Suprapubic skin (tissue), 4 donors: ENCODE measurements at places on chromosomes 6 and 20. TPM values are rescaled to one million over a fixed set of nuclear protein-coding genes. Genes with fewer than 3 reads are reported as not detected.

DNA sequence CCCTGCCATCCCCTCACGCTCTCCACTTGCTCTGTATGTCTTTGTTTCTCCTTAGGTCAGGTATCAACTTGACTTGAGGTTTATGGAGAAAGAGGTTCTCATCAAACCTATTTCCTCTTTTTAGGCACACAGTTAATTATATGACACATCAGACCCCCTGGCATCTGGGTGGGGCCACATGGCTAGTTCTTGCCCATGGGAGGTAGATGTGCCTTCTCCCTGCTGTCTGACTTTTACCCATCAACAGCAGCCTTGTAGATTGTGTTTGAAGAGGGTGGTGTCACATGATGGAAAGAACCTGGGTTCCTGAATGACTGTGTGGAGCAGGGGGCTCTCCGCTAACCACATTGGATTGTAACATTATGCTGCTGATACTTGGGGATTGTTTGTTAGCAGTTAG, 7.2 kb upstream of the UQCC2 start:
- DNase-seq, result no peak

DNA sequence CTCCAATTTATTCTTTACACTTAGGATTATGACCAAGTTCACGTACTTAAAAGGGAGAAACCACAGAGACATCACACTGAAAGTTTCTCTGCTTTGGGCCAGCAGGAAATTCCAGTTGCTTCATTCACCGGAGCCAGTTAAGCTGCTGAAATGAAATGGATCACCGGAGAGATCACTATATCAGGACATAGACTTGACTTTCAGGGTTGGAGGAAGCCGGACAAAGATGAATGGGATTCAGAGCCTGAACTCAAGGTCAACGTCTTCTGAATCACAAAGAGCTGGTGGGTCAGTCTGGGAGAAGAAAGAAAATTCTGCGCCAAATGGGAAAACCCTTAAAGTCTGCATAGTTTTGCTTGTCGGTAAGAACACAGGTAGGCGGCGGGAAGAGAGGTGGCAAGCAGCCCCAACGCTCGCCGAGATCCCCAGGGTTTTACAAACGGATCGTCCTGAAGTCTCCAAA, 81.9 kb upstream of the CCDC28A start:
- no peak for DNase-seq

The SLPI gene
- 466 TPM for total RNA-seq

- DNase-seq, result no peak
Observed at GRCh38 chr20:49268600-49269365, 9.1 kb downstream of the ZNFX1 start.

GRCh38 chr6:13080462-13081188, 247.7 kb downstream of the TBC1D7 start:
- no peak for DNase-seq

GRCh38 chr6:113495521-113495920, 361.6 kb upstream of the MARCKS start:
- no peak for DNase-seq

DNA sequence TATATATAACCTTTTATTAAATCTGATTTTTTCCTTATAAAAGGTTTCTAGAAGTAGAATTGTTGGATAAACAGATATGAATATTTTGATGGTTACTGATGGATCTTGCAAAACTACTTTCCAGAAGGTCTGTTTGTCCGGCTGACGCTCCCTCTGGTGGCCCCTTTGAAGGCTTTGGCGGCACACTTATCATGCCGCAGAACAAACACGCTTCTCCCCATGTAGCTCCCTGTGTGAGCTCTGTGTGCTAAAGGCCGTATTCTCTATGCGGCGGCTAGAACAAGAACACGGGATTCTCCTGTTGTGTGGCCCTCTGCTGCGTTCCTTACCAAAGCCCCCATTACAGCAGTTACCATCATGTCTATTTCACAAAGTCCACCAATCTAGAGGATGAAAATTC, 30.0 kb downstream of the PPP1R3G start:
- no peak for DNase-seq

GRCh38 chr20:54174457-54175175, 830 bp upstream of the CYP24A1 start:
- no peak for DNase-seq
